ENCODE measurements at places on chromosomes 2 and 18. TPM values are rescaled to one million over a fixed set of nuclear protein-coding genes. Genes with fewer than 3 reads are reported as not detected.

Gene STON1
- 9.5 TPM for polyA plus RNA-seq

- H3K27ac ChIP-seq, result no peak overlapping the region
- DNase-seq, result peak; percentile 63
- peaks cover 4% of the 10 kb centered on the region for H3K4me1 ChIP-seq
- H3K4me3 ChIP-seq, result no peak overlapping the region
- peaks cover 18% of the 10 kb centered on the region for H3K36me3 ChIP-seq
Measured at GRCh38 chr2:230798769-230799399, 65.9 kb upstream of the ITM2C start.

DNA sequence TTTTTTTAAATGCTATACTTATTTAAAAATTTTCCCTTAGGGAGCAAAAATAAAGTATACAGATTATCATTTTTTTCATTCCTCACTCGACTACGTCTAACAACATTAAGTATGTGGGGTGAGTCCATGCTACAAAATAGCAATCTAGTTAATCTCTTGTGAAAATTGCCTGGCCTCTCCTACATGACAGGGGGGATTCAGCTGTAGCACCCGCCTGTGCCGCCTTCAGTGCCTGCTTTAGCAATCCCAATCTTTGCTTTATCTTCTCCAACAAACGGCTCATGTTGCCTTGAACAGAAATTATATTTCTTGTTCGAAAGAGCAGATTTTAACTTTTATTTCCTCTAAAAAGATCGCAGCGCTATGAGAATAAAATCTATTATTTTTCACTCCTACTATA is 2.4 kb upstream of the SOX11 start:
- no peaks in the 10 kb centered on the region for H3K4me1 ChIP-seq
- H3K27ac ChIP-seq, result peak overlapping the region; percentile 96
- H3K4me3 ChIP-seq, result peak overlapping the region; percentile 72
- peaks cover 3% of the 10 kb centered on the region for H3K27me3 ChIP-seq
- no peaks in the 10 kb centered on the region for H3K36me3 ChIP-seq

Gene CYP27C1
- 4.7 TPM for polyA plus RNA-seq
